ENCODE measurements at places on chromosomes 2 and 18.

GRCh38 chr2:72917877-72918553, 696 bp downstream of the EMX1 start:
- DNase-seq = no peak

- DNase-seq = no peak
Measured at GRCh38 chr2:186748354-186748753, 54.5 kb downstream of the FAM171B start.

- no peak for DNase-seq
Measured at GRCh38 chr2:127636248-127637235, 9.4 kb upstream of the GPR17 start.

DNA sequence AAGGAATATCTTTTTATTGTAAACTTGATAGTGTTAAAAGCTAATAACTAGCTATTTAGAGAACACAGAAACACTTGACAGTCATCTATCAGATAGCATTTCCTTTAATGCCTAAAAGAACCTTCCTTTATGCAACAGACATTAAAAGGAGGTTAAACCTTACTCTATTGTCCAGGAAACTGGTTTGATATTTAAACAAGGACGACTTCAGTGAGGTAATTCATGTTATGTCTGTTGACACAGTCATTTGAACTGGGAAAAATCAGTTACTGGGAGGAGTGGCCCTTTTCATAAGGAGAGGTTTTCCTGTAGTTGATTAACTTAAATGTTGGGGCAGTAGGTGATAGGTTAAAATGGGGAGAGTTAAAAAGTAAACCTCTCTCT, 6.7 kb downstream of the TGIF1 start:
- DNase-seq = peak; percentile 5

GRCh38 chr2:47561906-47562305, 158.9 kb downstream of the MSH2 start:
- no peak for DNase-seq

DNA sequence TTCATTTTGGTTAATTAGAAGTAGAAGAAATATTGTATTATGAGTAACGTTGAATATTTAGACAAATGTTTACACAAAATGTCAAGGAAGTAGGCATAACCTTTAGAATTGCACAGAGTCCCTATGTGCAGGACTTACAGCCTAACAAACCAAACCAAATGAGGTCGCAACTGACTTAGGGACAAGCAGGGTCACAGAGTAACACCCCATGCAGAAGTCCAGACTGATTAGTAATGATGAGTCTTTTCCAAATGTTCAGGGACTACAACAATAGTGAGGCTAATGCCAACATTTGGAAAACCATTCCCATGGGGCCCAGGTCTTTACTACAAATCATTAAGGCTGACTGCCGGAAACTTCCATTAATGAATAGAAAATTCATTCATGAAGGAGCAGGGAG, 452.5 kb upstream of the CHAC2 start:
- no peak for DNase-seq

DNA sequence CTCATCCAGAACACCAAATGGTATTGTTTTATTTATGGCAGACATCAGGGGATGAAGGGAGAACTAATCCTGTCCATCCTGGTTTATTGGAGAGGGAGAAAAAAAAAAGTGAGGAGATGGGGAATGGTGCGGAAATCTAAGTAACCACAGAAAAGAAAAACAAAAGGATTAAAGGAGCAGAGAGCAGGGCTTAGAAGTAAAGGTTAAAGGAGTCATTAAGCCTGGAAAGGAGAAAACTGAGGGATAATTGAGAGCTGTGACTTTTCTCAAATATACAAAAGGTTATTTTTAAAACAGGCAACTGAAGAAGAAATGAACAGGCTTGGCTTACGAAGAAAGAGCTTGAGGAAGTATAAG, 127.2 kb upstream of the PPP1CB start:
- no peak for DNase-seq

DNA sequence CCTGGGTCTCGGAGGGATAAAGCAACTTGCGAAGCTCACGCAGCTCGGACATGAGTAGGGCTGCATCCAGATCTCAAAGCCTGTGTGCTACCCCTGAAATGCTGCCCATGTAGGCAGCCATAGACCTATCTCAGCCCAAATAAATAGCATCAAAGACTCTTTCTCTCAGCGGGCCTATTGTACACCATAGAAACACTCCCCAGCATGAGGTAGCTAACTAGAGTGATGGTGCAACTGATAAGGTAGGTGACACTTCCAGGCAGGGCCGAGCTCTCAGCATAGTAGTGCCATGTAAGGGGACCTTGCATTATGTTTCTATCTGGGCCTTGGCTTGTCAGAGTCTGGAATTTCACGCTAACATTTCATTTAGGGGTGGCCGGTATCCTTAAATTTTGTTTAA, 52.4 kb downstream of the RABL2A start:
- no peak for DNase-seq

DNA sequence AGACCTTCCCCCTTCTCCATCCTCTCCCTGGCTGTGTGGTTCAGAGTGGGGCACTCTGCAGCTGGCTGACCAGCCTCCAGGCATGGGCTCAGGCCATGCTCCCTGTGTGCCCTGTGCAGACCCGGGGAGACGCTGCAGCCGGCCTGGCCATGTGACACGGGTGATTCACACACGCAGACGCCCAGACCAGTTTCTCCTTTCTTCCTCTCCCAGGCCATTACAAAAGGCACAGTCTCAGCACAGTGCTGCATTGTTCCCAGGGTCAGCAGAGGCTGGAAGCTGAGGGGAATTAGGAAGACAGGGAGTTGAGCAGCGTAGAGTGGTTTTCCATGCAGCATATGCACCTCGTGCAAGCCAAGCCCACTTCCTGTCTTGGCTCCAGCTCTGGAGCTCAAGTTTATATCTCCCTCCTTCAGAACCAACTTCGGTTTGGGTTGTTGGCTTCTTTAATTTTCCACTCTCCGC, 288.5 kb downstream of the TNS1 start:
- no peak for DNase-seq

GRCh38 chr2:34401186-34401585, 802.1 kb upstream of the FAM98A start:
- no peak for DNase-seq

DNA sequence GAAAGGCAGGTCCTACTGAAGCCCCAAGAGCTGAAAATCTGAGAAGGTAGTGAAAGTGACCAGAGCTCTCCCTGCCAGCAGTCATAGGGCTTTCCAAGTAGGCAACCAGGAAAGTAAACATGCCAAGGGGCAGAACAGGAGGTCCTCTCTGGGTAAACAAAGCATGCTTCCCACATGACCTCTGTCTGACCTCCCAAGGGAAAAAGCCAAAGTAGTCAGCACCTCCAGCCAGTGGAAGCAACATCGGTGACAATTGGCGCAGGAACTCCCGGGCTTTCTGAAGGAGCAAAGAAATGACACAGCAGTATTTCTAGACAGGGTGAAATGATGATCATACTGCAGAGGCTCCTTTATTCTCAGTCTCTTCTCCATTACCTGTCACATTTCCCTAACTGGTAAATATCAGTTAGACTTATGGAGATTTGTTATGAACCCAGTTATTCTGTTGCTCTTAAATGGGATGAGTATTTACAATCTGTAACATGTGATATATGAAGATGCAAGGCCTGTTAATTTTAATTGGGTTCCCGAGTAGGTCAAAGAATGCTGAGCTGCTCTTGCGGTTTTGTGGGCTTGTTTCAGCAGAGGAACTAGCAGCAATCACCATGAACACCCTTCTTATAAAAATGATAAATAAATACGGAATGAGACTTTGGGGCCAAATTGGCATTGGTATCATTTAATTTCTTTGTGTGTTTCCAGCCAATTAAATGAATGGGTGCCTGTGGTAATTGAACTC, 321.0 kb downstream of the RND3 start:
- DNase-seq = no peak
